Cortex of kidney (tissue), 1 donor: ENCODE measurements at places on chromosomes 13 and 19.

- DNase-seq, result no peak
Measured at GRCh38 chr13:88648598-88649373, 977.6 kb downstream of the SLITRK5 start.

GRCh38 chr19:33558151-33558550 lies 36.6 kb upstream of the PEPD start:
- DNase-seq, result no peak

DNA sequence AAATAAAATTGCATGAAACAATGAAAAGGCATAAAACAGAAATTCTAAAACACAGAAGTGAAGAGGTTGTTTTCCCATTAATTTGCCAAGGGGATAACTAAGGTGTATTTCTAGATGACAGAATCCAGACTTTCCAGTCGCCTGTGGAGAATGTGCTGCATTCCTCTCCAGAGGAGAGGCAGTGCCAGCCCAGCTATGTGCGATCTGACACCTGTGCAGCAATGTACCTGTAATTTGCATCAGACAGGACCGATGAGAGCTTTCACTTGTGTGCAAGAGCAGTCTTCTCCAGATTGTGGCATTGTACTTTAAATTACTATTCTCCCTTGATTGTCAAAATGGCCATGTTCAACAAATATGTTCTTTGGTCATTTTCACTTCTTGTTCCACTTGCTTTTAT lies 1037.9 kb downstream of the EFNB2 start:
- DNase-seq, result no peak

DNA sequence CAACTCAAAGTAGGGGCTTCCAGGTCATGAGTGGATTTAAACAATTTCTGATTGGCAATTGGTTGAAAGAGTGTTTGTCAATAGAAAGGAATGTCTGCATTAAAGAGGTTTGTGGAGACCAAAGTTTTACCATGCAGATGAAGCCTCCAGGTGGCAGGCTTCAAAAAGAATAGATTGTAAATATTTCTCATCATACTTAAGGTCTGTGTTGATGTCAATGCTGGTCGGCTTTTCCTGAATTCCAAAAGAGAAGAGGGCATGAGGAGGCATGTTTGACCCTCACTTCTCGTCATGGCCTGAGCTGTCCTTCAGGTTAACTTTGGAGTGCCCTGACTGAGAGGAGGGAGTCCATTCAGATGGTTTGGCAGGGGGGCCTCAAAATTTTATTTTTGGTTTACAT lies 125.4 kb upstream of the RFC3 start:
- no peak for DNase-seq

GRCh38 chr19:547836-548720 lies 4.2 kb downstream of the GZMM start:
- no peak for DNase-seq
